ENCODE measurements at places on chromosomes 3 and 15.
A peak's percentile ranks its signal among the peaks of the same experiment; 100 is the strongest.

GRCh38 chr15:31867536-31868442 lies 162.5 kb upstream of the CHRNA7 start:
- DNase-seq: peak; percentile 29

- DNase-seq: no peak
These were observed 63.6 kb downstream of the TLE3 start for GRCh38 chr15:70034141-70034540.

GRCh38 chr15:63638839-63639238 lies 41.7 kb downstream of the FBXL22 start:
- no peak for DNase-seq

- DNase-seq: no peak
These were observed 53.7 kb downstream of the TRIM42 start for GRCh38 chr3:140731440-140732119.

- no peak for DNase-seq
These were observed 18.9 kb downstream of the PRR23A start for GRCh38 chr3:138987181-138987580.

DNA sequence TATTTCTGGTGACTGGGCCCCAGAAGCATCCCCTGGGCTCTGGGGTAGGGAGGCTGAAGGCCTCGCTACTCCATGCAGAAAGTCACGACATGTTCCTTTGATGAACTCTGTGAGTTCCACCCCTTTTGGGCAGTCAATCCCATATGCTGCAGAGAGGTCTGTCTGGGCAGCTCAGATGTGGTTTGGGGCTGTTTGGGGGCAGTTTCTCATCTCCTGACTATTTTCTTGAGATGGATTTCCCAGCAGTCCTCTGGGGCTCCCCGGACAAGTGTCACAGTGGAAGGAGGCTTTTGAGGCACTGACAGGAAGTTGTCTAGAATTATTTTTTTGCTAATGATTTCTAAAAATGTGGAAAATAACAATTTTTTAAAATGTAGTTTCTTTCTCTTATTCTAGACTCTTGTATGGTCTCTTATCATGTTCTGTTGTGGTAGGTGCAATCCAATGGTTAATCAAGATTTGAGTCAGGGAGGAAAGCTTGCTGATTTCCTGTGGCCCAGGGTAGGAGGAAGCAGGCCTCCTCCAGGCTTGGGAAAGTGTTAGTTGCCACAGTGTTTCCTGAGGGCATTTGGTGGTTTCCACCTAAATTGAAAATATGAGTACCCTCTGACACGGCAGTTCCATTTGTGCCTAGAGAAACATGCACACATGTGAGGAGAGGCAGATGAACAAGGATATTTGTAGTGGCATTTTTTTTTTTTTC lies 19.9 kb upstream of the TATDN2 start:
- no peak for DNase-seq

DNA sequence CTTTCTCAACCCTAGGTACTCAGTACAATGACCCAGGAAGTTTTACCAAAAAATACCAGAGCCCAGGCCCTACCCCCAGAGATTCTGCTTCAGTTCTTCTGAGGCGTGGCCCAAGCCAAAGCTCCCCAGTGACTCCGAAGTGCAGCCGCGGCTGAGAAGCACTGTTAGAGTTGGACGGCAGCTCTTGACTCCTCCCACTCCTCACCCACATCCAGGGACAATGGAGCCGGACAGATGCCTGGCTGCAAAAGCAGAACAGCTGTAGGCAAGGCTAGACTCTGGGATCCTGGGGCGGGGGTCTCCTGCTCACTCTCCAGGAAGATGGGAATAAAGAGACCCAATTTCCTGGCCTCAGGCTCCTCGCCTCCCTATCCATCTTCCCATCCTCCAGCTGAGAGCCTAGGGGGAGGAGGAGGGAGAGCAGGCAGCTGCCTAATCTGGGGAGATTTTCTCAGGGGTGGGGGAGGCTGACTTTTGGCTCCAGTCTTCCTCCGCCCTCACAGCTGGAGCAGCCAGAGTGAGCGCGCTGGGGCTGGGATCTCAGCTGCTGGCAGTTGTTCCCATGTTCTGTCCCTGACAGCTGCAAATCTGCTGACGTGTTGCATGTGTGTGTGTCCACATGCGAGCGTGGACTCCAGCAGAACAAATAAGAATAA lies 223.8 kb downstream of the OPA1 start:
- no peak for DNase-seq

DNA sequence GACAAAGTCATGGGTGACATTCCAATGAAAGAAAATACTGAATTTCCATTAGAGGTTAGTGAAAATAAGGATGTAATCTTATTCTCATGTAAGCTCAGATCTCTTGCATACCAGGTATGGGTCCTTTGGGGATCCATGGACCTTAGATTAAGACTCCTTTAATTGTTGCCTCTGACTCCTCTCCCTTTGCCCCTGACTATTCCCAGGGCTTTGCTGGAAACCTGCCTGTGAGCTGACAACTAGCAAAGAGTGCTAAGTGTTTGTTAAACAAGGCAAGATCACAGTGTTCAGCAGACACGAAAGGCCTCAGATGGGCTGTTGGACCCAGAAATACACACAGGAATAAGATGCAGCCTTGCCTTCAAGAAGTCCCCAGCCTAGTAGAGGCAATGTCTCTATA lies 32.1 kb downstream of the ACKR2 start:
- no peak for DNase-seq

GRCh38 chr3:196754091-196754981 lies 14.7 kb downstream of the PAK2 start:
- no peak for DNase-seq

DNA sequence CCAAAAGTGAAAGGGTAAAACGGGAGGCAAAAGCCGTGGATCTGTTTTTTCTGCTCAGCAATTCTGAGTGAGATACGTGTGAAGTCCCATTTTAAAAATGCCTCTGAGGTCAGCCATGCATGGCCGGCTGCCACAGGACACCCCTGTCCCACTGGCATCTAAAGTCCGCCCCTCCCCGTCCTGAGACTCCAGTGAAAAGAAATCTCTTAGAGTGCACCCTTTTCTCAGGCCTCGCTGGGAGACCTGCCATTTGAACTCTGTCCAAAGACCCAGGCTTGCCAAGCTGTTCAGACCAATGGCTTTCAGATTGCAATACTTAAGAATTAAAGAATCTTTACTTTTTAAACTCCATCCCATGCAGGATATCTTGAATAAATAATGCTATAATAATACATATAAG lies 61.0 kb upstream of the SLC24A5 start:
- DNase-seq: no peak

GRCh38 chr3:52299879-52300611 lies 12.4 kb downstream of the GLYCTK start:
- no peak for DNase-seq

DNA sequence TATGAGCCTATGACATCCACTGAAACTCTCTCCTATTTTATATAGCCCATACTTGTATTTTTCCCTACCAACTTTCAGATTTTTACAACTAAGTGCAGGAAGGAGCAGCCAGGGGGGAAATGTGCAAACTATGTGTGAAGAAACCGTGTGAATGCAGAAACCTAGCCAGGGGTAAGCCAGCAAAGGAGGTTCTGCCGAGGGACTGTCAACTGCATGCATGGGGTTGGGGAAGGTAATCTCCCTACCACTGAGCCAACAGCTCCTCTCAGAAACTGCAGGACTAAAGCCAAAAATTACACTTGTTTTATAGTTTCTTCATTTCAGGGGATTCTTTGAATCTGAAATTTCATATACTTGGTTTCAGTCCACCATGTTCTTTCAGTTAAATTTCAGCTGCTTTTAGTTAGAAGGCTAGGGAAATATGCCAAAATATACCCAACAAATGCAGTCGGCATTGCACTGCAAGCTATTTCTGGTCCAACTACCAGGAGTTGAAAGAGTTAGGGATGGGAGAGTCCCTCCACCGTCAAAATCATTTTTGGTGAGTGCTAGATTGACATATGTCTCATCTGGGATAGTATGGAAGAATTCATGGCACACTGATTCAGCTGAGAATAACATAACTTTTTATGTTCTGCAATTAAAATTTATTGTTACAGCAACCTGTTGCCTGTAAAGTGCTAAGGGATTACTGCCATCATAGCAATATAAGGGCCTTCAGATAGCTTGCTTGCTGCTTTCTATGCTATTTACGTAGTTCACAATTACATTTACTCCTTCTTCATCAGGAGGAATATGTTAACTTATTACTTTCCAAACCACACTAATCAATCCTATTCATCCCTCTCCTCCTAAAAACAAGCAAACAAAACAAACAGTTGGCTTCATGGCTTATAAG lies 904.2 kb downstream of the ROBO1 start:
- no peak for DNase-seq

Measured in prostate gland (tissue), 2 donors.